ENCODE measurements at places on chromosomes 11 and 22.

DNA sequence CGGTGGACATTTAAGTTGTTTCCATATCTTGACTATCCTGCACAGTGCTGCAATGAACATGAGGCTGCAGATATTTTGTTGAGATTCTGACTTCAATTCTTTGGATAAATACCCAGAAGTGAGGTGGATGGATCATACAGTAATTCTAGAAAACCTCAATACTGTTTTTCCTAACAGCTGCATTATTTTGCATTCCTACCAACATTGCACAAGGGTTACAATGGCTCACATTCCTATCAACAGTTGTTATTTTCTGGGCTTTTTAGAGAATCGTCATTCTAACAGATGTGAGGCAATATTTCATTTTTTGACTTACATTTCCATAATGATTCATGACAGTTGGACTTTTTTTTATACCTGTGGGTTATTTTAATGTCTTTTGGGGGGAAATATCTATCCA is 716.9 kb upstream of the ANO3 start:
- DNase-seq, result no peak

- DNase-seq, result no peak
Observed at GRCh38 chr22:35587447-35587870, 29.7 kb downstream of the MB start.

- DNase-seq, result no peak
Observed at GRCh38 chr22:25085156-25085555, 114.5 kb upstream of the CRYBB3 start.

DNA sequence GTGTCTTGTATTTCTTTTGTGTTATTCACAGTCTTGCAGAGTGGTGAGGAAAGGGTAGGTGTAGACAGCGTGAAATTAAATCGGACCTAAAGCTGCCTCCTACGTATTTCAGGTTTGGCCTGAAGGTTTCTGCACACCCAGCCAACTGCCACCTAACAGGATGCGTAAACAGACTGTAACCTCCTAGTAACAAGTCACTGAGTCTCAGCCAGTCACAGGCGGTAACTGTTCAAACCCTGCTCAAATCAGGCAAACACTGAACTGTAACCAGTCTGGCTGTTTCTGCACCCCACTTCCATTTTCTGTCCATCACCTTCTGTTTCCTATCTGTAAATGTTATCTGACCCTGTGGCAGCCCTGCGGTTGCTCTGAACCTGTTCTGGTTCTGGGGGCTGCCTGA is 87.1 kb downstream of the ADAMTS15 start:
- no peak for DNase-seq

DNA sequence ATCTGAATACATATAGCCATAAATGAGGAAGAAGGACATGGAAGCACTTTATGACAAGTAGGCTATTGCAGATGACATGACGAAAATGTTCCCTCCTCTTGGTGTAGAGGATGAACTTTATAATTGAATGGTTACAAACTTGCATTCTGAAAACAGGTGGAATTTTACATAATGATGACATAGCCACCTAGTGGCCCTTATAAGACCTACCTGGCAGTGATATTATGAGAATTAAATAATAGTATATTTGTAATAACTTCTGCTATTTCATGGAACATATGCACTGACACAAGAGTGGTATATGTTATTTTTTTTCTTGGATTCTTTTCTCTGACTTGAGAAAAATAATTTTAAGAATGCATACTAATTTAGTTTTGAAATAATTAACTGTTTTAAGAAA is 22.9 kb downstream of the TRIM22 start:
- peak; percentile 22 for DNase-seq

- no peak for DNase-seq
Observed at GRCh38 chr22:38017272-38017920, 33.0 kb upstream of the SOX10 start.

- DNase-seq, result peak; percentile 19
Observed at GRCh38 chr11:84720706-84721402, 906.3 kb downstream of the DLG2 start.

- no peak for DNase-seq
Observed at GRCh38 chr22:50600967-50601668, 525 bp downstream of the MAPK8IP2 start.

DNA sequence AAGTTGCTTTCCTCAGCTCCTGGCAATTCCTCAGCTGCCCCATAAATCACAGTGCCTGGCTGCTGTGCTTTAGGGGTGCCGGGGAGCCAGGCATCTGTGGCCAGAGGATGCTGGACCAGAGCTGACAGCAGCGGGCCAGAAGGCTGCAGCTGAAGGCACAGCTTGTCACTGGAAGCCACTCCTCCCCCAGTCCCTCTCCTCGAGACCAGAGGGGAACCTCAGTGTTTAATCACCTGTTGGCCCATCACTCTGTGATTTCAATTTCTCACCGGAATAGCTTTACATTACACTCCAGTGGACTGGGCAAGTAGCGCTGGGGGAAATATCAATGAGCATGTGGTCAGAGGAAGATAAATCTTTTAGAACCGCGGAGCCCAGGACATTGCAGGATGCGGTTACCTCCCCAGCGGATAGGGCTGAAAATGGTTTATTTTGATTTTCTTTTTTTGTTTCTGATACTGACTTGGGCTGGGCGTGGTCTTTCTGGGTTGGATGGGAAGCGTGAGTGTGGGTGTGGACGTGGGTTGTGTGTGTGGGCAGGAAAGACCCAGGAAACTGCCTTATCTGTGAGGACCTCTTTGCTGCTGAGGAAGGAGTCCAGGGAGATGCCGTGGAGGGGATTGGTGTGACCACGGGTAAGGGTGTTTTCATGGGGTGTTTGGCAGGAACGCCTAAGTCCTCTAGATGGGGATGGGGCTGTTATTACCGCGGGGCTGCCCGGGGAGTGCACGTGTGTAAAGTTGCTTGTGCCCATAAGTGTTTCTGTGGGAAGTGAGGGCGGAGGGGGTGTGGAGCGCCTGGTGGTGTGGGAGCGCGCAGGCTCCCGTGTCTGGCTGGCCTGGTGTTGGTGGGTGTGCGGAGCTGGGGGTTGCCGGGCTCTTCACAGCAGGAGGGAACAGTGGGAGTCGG is 4.0 kb downstream of the DAGLA start:
- peak; percentile 46 for DNase-seq

DNA sequence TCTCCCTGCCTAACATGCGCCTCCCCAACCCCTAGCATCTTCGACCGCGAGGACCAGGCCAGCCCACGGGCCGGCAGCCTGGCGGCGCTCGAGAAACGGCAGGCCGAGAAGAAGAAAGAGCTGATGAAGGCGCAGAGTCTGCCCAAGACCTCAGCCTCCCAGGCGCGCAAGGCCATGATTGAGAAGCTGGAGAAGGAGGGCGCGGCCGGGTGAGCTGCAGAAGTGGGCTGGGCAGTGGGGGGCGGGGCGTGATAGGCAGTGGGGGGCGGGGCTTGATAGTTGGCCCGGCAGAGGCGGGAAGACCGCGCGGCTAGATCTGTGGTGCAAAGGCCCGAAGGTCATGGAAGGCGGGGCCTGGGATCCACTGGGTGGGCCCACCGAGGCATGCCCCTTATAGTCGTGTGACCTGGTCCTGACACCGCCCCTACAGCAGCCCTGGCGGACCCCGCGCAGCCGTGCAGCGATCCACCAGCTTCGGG is 8.7 kb downstream of the SELENOM start:
- DNase-seq, result no peak

Measured in naive thymus-derived CD4-positive, alpha-beta T cell (primary cell).